ENCODE measurements at places on chromosomes 1 and 21. TPM values are rescaled to one million over a fixed set of nuclear protein-coding genes. Genes with fewer than 3 reads are reported as not detected.
A peak's percentile ranks its signal among the peaks of the same experiment; 100 is the strongest.

- no peak for DNase-seq
These were observed 75.8 kb upstream of the GNG4 start for GRCh38 chr1:235725434-235725833.

Gene C1orf52
- 13.0 TPM for total RNA-seq

Gene S100A5
- total RNA-seq = not detected

Gene RPRD2
- 13.3 TPM for total RNA-seq

GRCh38 chr1:2803931-2804627 is 2.6 kb upstream of the TTC34 start:
- DNase-seq = peak; percentile 84

Gene MYCL
- total RNA-seq = 0.88 TPM

Gene CGN
- not detected for total RNA-seq

Gene PARS2
- total RNA-seq = 7.4 TPM

- DNase-seq = peak; percentile 59
These were observed 2.7 kb downstream of the PSMG1 start for GRCh38 chr21:39180429-39181019.

Gene PCP4L1
- not detected for total RNA-seq

Gene UBE2U
- not detected for total RNA-seq

GRCh38 chr1:85707267-85707989 is 805 bp downstream of the ZNHIT6 start:
- no peak for DNase-seq

Gene HJV
- total RNA-seq = not detected

- DNase-seq = no peak
These were observed 169.9 kb downstream of the BRINP2 start for GRCh38 chr1:177340601-177341067.

- DNase-seq = no peak
These were observed 409.1 kb downstream of the SETD4 start for GRCh38 chr21:35651196-35651595.

Gene SMIM1
- not detected for total RNA-seq

DNA sequence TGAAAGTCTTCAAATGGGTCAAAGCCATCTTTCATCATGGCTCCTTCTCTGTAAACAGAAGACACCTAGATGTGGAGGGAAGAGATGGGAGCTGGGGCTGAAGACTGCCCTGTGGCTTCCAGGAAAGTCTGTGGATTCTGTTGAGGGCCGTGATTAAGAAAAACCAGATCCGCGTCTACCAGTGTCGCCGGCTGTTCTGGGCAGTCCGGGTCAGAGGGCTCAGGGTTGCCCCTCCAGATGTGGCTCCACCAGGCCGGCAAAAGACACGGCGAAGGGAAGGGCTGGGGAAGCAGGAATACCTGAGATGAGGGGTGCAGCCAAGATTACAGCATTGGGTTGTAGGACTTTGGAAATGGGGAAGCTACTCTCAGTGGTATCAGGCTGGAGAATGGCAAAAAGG is 162.6 kb downstream of the RHOU start:
- DNase-seq = no peak

DNA sequence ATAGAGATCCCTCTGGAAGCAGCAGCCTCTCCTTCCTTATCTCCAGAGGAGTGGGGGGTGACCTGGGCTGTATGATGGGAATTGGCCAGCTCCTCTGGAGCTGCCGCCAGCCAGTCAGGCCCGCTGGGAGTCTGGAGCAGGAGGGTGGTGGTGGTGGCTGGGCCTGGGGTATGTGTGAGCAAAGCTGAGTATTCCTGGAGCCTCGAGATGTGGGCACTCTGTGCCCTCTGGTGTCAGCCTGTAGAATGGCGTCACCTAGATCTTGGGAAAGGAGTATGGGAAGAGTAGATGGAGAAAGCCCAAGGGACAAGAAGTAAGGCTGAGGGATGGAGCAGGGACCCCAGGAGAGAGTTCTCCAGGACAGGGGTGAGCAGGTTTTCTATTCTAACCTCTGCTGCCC is 16.0 kb downstream of the VANGL2 start:
- peak; percentile 94 for DNase-seq

Gene FBLIM1
- 108 TPM for total RNA-seq

- DNase-seq = no peak
These were observed 229.6 kb upstream of the JUN start for GRCh38 chr1:59013276-59013927.

Gene LAX1
- total RNA-seq = 0.29 TPM

GRCh38 chr1:227774821-227775661 is 39.8 kb downstream of the SNAP47 start:
- DNase-seq = peak; percentile 75

GRCh38 chr1:24727501-24728216 is 17.6 kb upstream of the CLIC4 start:
- peak; percentile 97 for DNase-seq

- no peak for DNase-seq
These were observed 95.2 kb upstream of the ADAR start for GRCh38 chr1:154703170-154703569.

GRCh38 chr21:33387294-33387693 is 15.9 kb upstream of the IFNGR2 start:
- no peak for DNase-seq

- peak; percentile 94 for DNase-seq
These were observed 159.8 kb downstream of the RUNX1 start for GRCh38 chr21:34889320-34889675.

GRCh38 chr1:44168520-44169098 is 27.2 kb upstream of the KLF18 start:
- DNase-seq = no peak

DNA sequence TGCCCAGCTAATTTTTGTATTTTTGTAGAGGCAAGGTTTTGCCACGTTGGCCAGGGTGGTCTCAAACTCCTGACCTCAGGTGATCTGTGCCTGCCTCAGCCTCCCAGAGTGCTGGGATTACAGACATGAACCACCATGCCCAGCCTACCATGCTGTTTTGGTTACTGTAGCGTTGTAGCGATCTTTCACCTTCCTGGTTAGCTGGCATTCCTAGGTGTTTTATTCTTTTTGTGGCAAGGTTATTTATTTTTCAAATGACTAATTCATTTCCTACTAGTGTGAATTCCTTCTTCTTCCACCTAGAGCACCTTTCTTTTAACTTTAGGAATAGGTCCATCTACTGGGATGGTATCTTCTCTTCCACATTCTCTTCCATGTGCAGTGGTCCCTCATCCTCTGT is 29.3 kb downstream of the TMEM200B start:
- no peak for DNase-seq

Gene PIP5K1A
- 67.7 TPM for total RNA-seq

Gene S100A11
- 142 TPM for total RNA-seq

GRCh38 chr1:240998024-240998423 is 359.0 kb downstream of the RGS7 start:
- DNase-seq = peak; percentile 68

Gene GPR137B
- 28.9 TPM for total RNA-seq

- no peak for DNase-seq
These were observed 108.5 kb downstream of the NIBAN1 start for GRCh38 chr1:184865831-184866230.

DNA sequence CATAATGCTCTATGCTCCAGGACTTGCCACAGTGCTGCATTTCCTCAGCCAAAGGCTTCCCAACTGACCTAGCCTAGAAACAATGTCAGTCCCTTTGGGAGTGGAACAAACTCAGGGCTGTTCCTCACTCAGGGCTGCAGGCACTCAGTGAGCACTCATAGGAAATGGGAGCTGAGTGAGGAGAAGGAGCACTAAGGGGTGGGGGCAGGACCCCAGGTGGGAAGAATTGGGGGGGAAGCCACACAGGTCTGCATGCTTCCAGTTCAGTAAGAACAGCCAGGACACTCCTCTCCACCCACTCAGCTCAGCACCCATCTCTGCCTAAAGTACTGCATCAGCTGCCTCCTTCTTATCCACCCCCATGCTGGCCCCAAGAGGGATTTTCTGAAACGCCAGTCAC is 7.3 kb upstream of the SLC5A9 start:
- no peak for DNase-seq

DNA sequence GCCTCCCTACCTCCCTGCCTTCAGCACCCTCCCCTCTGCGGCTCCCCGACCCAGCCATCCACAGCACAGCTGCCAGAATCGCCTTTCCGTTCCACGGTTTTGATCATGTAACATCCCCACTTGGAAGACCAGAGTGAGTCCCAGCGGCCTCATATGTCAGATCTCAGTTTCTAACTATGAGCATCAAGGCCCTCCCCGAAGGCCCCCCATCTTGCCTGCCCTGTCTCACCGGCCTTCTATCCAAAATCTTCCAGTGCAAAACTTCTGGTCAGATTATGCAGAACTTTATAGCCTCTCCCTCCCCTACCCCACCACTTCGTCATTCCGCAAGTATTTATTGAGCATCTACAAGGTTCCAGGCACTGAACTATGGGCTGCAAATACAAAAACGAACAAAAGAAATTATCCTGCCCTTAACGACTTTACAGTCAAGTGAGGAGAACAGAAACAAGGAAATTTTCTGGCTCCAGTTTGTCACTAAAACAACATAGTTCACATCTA is 20.3 kb upstream of the LMX1A start:
- no peak for DNase-seq

Gene LORICRIN
- total RNA-seq = not detected

Gene TMEM39B
- 4.7 TPM for total RNA-seq

DNA sequence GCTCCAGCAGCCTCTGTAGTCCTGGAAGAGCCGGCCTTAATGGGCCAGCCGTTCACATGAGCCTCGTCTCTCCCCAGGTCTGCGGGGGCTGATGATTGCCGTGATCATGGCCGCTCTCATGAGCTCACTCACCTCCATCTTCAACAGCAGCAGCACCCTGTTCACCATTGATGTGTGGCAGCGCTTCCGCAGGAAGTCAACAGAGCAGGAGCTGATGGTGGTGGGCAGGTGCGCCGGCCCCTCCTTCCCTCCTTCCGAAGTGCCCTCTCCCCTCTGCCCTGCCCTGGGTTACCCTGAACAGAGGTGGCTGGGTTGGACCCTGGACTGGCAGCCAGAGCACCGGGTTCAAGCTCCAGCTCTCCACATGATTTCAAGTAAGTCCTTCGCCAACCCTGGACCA is 13.1 kb downstream of the SLC5A9 start:
- DNase-seq = no peak

- no peak for DNase-seq
These were observed 29.8 kb upstream of the ZBTB21 start for GRCh38 chr21:42039911-42040351.

Gene BMP8A
- 2.4 TPM for total RNA-seq

Gene TNFAIP8L2
- not detected for total RNA-seq

GRCh38 chr1:245589906-245590305 is 435.1 kb downstream of the KIF26B start:
- no peak for DNase-seq

DNA sequence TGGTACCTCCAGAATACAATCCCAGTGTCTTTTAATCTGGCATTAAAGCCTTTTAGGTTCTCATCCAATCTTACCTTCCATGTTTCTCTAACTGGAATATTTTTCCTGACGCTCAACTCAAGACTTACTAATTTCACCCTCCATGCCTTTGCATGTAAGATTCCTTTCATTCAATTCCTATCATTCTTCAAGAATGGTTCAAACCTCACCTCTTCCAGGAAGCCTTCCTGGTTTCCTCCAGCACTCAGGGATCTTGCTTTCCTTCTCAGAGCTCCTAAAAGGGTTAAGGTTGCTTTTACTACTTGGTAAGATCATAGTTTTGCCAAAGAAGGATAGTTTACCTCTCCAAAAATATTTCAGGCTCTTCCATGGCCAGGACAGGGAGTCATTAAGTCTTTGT is 91.2 kb upstream of the CACNA1E start:
- DNase-seq = no peak

- DNase-seq = no peak
These were observed 24.2 kb downstream of the MTARC1 start for GRCh38 chr1:220810963-220811362.

Gene NTMT2
- not detected for total RNA-seq

- DNase-seq = no peak
These were observed 86.3 kb downstream of the SEC16B start for GRCh38 chr1:177883581-177883980.
